ENCODE measurements at places on chromosomes 13 and 19.

- DNase-seq: peak; percentile 84
Observed at GRCh38 chr13:98507282-98507797, 69.6 kb downstream of the STK24 start.

DNA sequence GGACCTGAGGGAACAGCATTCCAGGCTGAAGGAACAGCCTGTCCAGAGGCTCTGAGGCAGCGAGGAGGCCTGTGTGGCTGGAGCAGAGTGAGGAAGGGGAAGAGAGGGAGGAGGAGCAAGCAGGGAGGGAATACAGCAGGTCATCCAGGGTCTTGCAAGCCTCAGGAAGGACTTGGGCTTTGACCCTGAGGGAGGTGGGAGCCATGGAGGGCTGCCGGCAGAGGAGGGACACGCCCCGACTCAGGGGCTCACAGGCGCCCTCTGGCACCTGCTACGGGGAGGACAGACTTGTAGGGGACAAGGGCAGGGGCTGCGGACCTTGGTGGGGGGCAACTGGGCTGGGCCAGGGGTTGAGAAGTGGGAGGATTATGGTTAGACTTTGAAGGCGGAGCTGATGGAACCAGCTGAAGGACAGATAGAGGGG, 4.7 kb downstream of the TINCR start:
- no peak for DNase-seq

- no peak for DNase-seq
Observed at GRCh38 chr19:345320-345879, 804 bp upstream of the MIER2 start.

- DNase-seq: no peak
Observed at GRCh38 chr13:106099765-106100164, 435.7 kb downstream of the EFNB2 start.

DNA sequence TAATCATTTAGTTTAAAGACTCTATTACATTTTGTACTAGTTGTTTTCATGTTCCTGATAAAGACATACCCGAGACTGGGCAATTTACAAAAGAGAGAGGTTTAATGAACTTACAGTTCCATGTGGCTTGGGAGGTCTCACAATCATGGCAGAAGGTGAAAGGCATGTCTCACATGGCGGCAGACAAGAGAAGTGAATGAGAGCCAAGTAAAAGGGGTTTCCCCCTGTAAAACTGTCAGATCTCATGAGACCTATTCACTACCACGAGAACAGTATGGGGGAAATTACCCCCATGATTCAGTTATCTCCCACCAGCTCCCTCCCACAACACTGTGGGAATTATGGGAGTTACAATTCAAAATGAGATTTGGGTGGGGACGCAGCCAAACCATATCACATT, 129.2 kb downstream of the PAN3 start:
- no peak for DNase-seq

DNA sequence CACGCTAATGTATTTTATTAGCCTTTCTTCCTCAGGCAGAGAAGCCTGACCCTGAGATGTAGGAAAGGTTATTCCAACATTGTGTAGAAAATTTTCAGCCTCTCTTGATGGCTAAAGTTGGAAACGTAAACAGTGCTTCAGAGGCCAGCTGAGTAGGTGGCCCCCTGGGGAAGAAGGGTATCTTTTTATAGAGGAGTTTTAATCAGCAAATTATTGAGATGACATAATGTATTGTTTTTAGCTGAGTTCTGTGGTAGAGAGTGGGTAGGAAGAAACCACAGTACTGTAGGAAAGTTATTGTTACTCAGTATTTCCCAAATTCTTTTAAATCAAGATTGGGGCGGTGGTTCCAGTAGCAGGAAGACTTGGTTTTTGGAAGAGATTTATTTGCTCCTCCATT, 268.8 kb downstream of the DLEU7 start:
- no peak for DNase-seq

GRCh38 chr13:38283346-38283745, 66.3 kb upstream of the UFM1 start:
- DNase-seq: no peak

DNA sequence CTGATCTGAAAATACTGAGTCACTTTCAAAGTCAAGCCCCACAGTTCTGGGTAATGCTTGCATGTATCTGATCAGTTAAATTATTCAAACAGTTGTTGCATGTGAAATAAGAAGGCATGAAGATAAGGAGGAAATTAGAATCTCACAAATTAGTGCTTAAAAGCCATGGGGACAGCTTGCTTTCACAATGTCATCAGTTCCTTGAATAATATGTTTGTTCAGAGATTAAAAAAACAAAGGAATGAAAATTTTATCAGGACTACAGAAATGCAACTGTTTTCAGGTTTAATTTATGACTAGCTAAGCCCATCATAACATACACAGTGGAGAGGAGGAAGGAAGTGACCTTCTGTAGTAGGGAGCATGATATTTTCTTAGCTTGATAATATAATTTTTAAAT, 150.1 kb downstream of the OXGR1 start:
- no peak for DNase-seq

DNA sequence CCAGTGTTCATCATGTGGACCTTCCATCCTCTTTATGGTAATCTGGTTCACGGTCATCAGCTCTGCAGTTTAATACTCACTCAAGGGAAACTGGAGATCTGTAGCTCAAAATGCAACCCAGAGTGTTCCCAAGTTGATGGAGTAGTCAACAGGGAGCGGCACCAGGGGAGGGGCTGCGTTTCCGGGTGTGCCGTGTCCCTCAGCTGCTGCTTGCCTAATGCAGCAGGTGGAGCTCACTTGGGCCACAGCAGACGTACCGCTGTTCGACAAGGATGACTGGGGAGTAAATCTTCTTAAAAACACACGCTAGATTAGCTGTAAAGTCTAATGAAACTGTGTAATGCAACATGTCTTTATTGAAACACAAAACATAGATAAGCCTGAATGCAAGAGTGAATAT, 81.1 kb downstream of the TNFSF13B start:
- DNase-seq: no peak

- no peak for DNase-seq
Observed at GRCh38 chr19:35713904-35714495, 3.8 kb upstream of the KMT2B start.

- DNase-seq: no peak
Observed at GRCh38 chr13:49499889-49500660, 4.3 kb downstream of the PHF11 start.

DNA sequence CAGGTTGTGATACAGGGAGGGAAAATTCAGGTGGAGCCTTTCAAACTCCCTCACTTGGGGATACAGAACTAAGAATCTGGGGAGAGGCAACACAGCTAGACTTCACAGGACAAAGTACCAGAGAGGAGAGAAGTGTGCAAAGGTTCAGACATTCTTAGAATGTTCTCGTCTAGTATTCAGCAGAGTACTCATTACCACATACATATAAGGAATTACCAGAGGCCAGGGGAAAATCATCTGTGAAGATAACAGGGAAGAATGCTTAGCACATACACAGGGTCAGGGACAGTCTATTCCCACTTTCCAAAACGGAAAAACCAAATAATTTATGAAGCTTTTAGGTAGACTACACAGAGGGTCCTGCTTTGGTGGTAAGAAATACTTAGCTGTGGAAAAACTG, 58.1 kb downstream of the TRPC4 start:
- DNase-seq: no peak

- no peak for DNase-seq
Observed at GRCh38 chr13:50098693-50099092, 83.4 kb downstream of the KCNRG start.

- DNase-seq: no peak
Observed at GRCh38 chr13:112617754-112618375, 29.9 kb upstream of the TUBGCP3 start.

DNA sequence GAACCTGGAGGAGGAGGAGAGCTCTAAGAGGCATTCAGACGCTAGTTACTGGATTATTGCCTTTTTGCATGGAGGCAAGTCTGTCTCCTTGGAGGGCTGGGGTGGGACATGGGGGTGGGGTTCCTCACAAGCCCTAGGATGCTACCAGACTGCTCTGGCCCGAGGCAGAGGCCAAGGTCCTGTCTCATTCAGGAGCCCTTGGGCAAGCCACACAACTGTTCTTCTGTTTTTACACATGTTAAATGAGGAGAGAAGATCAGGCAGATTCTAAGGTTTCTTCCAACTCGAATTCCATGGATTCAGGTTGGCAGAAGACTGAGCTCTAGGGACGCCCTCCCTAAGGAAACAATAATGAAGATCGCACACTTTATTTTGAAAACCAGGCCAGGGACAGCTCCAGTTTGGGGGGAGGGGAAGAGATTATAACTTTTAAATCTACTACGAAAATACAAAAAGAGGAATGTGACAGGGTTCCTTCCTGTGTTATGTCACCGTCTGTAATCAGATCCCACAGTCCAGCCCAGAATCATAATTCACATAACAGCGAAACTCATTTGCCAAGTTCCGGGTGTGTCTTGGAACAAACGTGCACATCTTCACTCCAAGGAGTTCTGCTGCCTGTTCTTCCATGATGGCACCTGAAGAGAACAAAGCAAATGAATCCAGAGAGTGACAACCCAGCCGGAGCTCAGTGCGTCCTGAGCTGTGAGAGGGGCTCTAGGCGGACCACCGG, 25.2 kb downstream of the IL17D start:
- peak; percentile 71 for DNase-seq
